ENCODE measurements at places on chromosomes 3 and 15.

- no peak for DNase-seq
These were observed 1126.1 kb downstream of the ROBO1 start for GRCh38 chr3:78641703-78642102.

DNA sequence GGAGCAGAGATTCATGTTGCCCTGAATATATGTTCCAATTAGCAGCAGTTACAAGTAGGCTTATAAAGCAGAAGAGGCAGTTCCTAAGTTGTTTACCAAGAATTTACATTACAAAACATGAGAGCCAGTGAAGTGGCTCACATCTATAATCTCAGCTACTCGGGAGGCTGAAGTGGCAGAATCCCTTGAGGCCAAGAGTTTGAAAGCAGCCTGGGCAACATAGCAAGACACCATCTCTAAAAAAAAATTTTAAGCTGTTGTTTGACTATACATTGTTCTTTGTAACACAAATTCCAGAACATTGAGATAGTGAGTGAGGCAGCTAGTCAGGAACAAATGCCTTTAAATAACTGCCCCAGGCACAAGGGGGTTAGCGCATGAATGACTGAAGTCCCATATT is 10.3 kb upstream of the ZMAT3 start:
- no peak for DNase-seq

DNA sequence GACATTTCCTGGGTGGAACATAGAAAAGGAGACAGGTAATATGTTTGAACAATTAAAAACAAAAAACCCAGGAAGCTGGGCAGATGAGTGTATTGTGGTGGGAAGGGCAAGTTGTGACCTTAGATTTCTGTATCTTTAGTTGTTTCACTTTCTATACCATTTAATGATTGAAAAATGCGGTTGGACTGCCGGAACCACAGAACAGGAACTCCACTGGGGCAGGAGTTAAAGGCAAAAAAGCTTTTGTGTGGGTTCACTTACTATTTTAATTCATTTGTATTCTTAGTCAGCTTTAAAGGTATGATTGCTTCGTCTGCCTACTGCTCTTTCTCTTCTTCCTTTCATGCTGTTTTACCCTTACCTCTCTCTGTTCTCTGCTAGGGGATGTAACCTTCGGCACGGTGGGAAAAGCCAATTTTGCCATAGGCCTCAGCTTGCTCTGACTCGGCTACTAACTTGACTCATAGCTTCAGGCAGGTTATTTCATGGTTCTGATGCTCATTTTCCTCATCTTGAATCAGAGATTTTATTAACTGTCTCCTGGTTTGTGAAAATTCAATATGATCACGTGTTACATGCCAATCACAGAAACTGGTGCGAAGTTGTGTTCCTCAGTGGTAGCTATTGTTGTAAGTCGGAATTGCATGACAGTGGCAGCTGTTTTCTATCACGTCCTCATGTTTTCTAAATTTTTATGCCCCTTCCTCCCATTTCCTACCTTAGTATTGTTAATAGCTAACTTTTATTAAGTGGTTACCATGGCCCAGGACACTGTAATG is 1.6 kb upstream of the MCTP2 start:
- no peak for DNase-seq

- no peak for DNase-seq
These were observed 559 bp upstream of the LRRN1 start for GRCh38 chr3:3798631-3799113.
